ENCODE measurements at places on chromosomes 7 and 10.
A peak's percentile ranks its signal among the peaks of the same experiment; 100 is the strongest.

DNA sequence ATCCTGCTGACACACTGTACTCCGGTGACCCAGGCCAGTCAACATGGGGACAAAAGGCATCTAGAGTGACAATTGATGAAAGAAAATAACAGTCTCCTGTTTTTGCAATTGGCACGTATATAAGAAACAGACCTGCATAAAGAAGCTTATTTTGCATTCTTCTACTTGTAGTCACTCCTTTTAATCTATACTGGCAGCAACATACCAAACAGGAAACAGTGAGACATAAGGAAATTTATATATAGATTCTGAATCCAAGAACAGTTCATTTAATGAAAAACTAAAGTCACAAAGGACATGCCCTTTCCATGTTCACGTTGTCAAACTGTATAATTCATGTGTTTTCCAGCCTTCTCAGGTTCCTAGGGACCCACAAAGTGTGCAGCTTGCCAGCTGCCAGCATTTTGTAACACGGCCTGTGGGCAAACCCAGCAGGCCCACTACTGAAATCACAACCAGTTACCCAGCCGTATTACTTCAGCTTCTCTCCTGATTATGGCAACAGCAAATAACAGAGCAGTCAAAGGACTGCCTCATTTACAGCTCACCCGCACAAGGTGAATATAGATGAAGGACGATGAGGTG lies 72.3 kb downstream of the AMPH start:
- peak; percentile 43 for DNase-seq

- DNase-seq: no peak
These were observed 362.8 kb downstream of the INHBA start for GRCh38 chr7:41339913-41340676.

DNA sequence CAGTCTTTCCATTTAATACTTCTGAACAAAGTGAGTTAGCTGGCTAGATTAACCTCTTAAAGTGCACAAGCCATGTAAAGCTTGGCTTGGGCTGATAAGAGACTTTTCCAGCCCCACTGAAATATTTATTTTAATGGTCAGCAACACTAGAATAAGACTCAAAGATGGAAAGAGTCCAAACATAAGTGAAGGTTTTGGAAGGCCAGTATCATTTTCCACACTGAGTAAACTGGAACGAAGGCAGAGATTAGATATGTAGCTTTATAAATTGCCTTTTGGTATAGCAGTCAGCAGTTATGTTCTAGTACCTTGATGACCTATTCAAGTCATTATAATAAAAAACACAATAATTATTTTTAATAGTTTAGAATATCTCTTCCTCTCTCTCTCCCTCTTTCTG lies 102.2 kb downstream of the HDAC9 start:
- no peak for DNase-seq

GRCh38 chr7:80781561-80781979 lies 137.3 kb downstream of the SEMA3C start:
- peak; percentile 91 for DNase-seq

DNA sequence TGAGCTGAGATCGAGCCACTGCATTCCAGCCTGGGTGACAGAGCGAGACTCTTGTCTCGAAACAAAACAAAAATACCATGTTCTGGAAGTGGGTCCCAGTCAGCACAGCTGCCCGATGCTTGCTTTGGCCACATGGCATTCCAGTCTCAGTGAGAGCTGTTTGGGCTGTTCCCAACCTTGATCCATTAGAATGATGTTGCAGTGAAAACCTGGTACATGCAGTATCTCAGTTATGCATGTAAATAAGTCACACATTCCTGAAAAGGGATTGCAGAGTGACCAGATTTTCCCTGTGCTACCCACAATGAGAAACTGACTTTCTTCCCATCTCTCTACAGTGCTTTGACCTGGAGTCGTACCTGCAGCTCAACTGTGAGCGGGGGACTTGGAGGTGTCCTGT lies 15.4 kb downstream of the ZMIZ2 start:
- DNase-seq: no peak

DNA sequence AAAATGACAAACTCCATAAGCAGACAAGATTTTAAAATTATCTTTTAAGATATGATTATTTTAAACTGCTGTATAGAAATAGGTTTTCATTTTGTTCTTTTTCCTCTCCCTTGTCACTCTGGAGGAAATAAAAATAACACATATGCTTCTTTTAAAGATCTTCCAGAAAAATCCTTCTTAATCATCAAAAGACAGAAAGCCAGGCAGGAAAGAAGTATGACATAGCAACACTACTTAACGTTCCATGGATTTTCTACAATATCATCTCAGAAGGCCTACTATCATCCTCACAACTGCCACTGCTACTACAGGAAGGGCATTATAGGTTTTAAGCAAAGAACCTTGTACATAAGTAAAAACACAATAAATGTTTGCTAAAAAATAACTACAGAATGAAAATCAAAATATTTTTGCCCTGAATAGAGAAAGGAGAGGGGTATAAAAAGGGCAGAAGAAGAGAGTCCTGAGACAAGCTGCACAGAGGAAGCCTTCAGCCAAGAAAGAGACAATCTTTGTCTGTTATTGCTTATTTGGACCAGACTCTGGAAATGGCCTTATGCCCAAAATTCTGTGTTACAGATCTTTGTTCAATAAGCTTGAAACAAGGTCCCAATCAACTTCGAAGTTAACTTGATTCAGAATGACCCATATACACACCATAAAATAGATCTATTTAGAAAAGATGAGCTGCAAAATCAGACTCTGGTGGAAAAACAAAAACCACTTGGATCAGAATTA lies 67.8 kb downstream of the ABI1 start:
- DNase-seq: no peak

DNA sequence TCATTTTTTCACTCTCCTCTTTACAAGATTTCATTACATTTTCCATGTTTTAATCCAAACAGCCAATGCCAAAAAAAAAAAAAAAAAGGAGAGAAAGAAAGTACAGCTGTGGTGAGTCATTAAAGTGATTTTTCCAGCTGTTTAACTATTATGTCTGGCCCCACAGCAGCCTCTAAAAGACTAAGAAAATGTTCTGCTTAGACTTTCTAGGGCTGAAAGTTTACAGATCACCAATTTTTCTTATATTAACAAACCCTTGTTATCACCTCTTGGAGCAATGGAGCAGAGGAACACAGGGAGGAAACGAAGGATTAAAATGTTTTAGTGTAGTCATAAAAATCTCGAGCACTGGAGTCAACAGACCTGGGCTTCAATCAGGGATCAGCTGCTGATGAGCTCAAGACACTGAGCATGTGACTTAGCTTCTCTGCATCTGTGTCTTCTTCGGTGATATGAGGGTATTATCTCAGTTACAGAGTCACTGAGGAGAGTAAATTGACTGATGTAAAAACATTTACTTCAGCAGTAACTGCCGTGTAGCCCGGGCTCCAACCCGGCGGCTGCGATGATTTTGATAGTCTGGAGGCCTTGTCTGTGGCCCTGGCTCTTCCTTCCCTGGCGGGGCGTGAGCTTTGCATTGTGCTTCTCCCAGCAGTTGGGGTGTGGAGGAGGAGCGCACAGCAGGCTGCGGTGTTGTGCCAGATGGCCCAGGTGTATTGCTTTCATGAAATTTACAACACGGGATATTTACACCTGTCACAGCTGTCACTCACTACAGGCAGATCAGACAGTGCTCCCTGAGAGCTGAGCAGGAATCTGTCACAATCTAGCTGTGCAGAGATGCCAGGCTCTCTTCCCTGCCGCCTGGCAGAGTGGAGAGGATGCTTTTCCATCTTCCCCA lies 298.3 kb upstream of the FZD8 start:
- no peak for DNase-seq

DNA sequence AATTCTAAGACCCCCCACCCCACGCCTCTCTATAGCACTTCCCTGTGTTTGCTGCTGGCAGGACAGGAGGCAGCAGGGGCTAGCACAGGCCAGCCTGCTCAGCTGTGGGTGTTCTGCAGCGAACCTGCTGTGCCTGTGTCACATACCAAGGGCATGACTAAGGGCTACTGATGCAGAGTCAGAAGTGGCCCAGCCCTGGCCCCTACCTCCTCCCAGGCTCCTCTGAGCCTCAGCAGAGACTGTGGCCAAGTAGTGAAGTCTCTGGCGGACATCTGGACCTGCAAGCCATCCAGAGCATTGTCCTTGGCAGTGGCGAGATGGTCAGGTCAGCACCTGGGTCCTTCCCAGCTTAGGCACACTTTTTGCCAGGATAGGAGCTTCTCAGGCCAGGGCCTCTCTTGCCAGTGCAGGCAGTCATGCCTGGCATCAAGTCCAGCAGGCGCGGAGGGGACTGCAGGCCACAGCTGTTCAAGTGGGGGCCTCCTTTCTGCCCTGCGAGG lies 116.3 kb upstream of the RET start:
- DNase-seq: no peak

DNA sequence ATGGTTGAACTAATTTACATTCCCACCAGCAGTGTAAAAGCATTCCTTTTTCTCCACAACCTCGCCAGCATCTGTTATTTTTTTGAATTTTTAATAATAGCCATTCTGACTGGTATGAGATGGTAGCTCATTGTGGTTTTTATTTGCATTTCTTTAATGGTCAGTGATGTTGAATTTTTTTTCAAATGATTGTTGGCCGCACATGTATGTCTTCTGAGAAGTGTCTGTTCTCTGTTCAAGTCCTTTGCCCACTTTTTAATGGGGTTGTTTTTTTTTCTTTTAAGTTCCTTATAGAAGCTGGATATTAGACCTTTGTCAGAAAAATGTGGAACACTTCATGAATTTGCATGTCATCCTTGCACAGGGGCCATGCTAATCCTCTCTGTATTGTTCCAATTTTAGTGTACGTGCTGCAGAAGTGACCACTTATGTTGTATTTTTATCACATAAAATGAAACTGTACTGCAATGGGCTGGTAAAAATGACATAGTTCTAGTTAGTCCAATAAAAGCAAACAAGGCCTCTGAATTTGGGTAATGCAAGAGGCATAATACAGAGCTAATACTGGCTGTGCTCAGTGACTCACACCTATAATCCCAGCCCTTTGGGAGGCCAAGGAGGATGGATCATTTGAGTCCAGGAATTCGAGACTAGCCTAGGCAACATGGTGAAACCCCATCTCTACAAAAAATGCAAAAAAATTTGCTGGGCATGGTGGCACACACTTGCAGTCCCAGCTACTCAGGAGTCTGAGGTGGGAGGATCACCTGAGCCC lies 70.3 kb downstream of the ABI1 start:
- peak; percentile 32 for DNase-seq

DNA sequence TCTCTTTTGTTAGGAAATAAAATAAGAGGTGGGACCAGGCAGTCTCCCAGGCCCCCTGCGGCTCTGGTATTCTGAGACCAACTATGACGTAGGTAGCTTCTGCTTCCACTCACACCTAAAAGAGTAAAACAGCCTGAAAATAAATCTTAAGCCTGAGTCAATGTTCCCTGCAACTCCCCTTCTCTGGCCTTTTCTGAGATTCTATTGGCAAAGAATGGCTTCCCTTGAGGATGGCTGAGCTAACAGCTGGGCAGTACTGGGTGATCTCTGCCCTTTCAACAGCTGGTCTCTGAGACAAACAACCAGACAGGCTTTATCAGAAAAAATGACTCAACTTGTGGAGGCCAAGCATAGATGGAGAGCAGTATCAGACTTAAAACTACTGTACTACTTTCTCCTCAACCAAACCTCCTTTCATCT lies 58.7 kb downstream of the CREB3L2 start:
- DNase-seq: peak; percentile 71

GRCh38 chr10:1376384-1376945 lies 320.3 kb downstream of the WDR37 start:
- no peak for DNase-seq

GRCh38 chr10:4351723-4352413 lies 474.1 kb upstream of the AKR1E2 start:
- peak; percentile 83 for DNase-seq

GRCh38 chr10:3077940-3078630 lies 10.7 kb downstream of the PFKP start:
- DNase-seq: no peak

GRCh38 chr10:107717046-107717445 lies 552.5 kb upstream of the SORCS1 start:
- no peak for DNase-seq

DNA sequence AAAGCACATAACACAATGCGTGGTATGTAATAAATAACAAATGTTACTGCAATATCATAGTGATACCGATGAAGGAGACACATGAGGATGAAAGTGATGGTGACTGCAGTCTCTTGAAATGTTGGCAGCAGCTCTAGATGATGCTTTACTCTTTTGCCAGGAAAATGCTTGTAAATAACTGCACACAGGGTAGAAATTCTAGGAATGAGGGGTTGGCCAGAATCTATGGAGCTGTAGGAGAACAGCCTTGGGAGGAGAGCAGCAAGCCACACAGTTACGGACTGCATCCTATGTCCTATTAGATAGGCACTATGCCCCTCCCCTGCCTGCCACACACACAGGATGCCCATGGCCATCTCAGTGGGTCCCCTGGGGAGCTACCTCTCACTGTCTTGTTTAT lies 97.6 kb upstream of the GSDME start:
- peak; percentile 57 for DNase-seq

DNA sequence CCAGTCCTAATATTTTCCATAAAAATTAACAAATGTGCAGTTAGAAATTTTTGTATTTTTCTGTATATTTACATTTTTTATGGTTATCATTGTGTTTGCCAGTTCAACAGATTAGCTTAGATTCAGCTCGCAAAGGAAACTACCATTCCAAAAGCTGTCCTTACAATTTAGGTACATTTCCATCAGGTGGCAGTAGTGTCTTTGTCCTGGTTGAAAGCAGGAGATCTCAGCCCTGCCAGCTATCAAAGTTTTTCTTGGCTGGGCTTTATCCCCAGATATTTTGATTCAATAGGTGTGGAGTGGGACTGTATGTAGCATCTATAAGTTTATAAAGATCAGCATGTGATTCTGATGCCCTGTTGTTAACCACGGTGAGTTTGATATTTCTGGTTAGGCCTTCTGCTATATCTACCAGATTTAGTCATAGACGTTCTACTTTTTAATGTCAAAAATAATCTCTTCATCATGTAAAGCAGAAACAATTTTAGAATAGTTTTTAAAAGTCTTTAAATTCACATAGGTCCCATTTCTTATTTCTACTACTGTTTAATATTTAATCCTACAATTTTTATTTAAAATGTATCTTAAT lies 15.5 kb upstream of the ICA1 start:
- DNase-seq: no peak

DNA sequence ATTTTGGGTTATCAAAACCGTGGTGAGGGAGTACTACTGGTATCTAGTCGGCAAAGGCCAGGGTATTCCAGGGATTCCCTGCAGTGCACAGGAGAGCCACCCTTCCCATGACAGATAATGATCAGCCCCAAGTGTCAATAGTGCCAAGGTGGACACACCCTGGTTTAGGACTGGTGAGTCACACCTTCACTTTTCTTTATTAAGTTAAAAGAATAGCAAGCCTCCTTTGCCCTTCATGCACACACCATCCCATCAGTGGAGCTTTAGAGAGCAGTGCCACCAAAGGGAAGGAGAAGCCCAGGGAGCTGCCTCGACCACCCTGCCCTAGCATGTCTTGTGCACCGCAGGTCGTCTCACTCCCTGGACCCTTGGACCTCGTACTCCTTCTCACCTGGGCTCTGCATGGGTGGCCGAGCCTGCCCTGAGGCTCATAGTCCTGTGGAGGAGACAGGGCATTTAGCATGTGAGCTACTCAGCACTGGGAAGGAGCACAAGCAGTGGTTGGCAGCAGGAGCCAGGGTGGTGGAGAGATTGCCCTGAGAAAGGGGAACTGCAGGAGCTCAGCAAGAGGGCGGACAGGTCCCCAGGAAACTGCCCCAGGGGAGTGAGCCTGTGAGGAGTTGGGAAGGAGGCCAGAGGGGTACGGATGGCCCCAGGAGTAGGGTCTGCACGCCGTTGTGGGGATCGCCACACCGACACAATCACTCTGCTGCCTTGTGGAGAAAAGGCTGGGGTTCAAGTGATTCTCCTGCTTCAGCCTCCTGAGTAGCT lies 17.4 kb downstream of the UBE2D4 start:
- no peak for DNase-seq

GRCh38 chr10:128897401-128898129 lies 569.5 kb upstream of the MGMT start:
- no peak for DNase-seq

All from fibroblast of skin of right quadriceps (primary cell).